ENCODE measurements at places on chromosomes 6 and 20.

GRCh38 chr20:33521461-33521860 lies 31.6 kb downstream of the CBFA2T2 start:
- no peak overlapping the region for H3K4me3 ChIP-seq
- H3K36me3 ChIP-seq, result peaks cover 3% of the 10 kb centered on the region
- H3K4me1 ChIP-seq, result peaks cover 17% of the 10 kb centered on the region
- no peaks in the 10 kb centered on the region for H3K27me3 ChIP-seq

GRCh38 chr6:72739368-72739779 lies 117.5 kb downstream of the KCNQ5 start:
- peaks cover 2% of the 10 kb centered on the region for H3K36me3 ChIP-seq
- no peaks in the 10 kb centered on the region for H3K27me3 ChIP-seq
- H3K4me3 ChIP-seq, result no peak overlapping the region
- no peak for DNase-seq
- peaks cover 28% of the 10 kb centered on the region for H3K4me1 ChIP-seq

GRCh38 chr6:133764008-133764753 lies 124.7 kb upstream of the TCF21 start:
- no peak for DNase-seq
- no peaks in the 10 kb centered on the region for H3K36me3 ChIP-seq
- no peak overlapping the region for H3K27ac ChIP-seq
- no peaks in the 10 kb centered on the region for H3K4me1 ChIP-seq

DNA sequence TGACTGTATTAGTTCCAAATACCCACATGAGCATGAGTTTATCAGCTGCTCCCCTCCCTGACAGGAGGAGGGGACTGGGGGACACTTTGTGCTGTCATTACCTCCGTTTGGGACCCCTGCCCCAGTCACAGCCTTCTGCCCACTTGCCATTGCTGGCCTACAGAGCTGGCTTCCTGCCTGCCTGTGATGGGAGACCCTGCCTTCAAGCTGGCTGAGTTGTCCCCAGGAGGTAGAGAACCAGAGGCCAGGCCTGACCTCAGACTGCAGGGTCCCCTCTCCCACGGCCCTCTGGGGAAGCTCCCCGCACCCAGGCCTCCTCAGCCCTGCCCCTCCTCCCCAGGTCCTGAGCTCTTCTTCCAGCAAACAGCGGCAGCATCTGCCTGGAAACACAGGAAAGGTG lies 105.5 kb downstream of the JPH2 start:
- no peak overlapping the region for H3K4me3 ChIP-seq
- H3K27ac ChIP-seq, result no peak overlapping the region
- H3K4me1 ChIP-seq, result peaks cover 8% of the 10 kb centered on the region
- no peaks in the 10 kb centered on the region for H3K27me3 ChIP-seq
- DNase-seq, result no peak

GRCh38 chr6:158795516-158795915 lies 23.7 kb downstream of the EZR start:
- no peak for DNase-seq
- peak overlapping the region; percentile 54 for H3K27ac ChIP-seq
- H3K27me3 ChIP-seq, result no peaks in the 10 kb centered on the region
- H3K4me3 ChIP-seq, result no peak overlapping the region
- H3K36me3 ChIP-seq, result peaks cover 29% of the 10 kb centered on the region
- H3K4me1 ChIP-seq, result peaks cover 83% of the 10 kb centered on the region

DNA sequence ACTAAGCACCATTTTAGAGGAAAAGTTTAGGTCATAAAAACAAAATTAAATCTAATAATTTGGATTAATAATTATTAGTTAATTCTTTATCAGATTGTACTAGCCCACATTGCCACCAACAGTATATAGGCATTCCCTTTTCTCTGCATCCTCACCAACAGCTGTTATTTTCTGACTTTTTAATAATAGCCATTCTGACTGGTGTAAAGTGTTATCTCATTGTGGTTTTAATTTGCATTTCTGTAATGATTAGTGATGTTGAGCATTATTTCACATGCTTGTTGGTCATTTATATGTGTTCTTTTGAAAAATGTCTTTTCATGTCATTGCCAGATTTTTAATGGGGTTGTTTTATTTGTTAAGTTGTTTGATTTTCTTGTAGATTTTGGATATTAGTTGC lies 319.1 kb upstream of the SYNCRIP start:
- no peak overlapping the region for H3K27ac ChIP-seq

DNA sequence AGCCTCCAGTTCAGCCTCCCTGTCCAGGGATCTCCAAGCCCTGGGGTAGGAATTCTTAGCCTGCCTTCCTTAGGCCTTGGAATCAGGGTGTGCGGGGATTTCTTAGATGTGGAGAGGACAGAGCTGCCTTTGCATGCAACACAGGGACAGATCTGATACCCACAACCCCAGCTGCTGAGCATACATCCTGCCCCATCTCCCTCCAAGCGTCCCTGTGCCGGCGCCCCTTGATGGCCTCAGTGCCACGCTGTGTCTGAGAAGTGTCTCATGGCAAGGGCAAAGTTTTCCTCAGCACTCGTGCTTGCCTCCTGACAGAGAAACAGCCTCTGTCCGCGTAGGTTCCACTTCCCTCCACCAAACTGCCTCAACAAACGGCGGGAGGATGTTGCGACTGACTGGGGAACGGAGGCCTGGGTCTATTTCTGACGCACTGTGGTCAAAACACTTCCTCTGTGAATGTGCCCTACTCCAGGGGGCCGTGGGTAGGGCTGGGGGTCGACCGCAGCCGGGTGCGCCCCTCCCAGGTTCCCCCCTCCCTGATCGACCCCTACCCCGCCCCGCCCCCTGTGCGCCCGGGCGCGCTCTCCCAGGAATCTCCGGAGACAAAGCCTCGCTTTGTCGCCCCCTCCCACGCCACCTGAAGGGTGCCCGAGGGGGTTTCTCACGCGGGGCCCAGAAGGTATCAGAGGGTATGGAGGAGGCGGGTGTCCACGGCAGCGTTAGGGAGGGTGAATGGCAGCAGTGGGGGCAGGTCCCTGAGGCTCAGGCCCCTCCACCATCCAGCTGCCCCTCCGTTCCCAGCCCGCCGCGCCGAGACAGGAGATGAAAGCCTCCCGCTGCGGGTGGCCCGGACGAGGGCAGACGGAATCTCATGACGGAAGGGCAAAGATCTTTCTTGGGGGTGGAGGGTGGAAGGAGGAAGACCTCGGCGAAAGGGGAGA lies 806 bp downstream of the MICAL1 start:
- H3K27ac ChIP-seq, result peak overlapping the region; percentile 90
- H3K27me3 ChIP-seq, result no peaks in the 10 kb centered on the region
- H3K36me3 ChIP-seq, result peaks cover 16% of the 10 kb centered on the region
- peaks cover 67% of the 10 kb centered on the region for H3K4me1 ChIP-seq
- H3K4me3 ChIP-seq, result peak overlapping the region; percentile 93

GRCh38 chr6:7631466-7631865 lies 41.5 kb downstream of the SNRNP48 start:
- no peaks in the 10 kb centered on the region for H3K4me1 ChIP-seq
- no peak overlapping the region for H3K4me3 ChIP-seq
- H3K36me3 ChIP-seq, result no peaks in the 10 kb centered on the region
- peaks cover 9% of the 10 kb centered on the region for H3K27me3 ChIP-seq
- DNase-seq, result no peak
- no peak overlapping the region for H3K27ac ChIP-seq

- H3K4me1 ChIP-seq, result no peaks in the 10 kb centered on the region
- no peak overlapping the region for H3K27ac ChIP-seq
- DNase-seq, result no peak
- peaks cover 1% of the 10 kb centered on the region for H3K27me3 ChIP-seq
- no peak overlapping the region for H3K4me3 ChIP-seq
These were observed 22.4 kb upstream of the CST1 start for GRCh38 chr20:23773127-23773526.

DNA sequence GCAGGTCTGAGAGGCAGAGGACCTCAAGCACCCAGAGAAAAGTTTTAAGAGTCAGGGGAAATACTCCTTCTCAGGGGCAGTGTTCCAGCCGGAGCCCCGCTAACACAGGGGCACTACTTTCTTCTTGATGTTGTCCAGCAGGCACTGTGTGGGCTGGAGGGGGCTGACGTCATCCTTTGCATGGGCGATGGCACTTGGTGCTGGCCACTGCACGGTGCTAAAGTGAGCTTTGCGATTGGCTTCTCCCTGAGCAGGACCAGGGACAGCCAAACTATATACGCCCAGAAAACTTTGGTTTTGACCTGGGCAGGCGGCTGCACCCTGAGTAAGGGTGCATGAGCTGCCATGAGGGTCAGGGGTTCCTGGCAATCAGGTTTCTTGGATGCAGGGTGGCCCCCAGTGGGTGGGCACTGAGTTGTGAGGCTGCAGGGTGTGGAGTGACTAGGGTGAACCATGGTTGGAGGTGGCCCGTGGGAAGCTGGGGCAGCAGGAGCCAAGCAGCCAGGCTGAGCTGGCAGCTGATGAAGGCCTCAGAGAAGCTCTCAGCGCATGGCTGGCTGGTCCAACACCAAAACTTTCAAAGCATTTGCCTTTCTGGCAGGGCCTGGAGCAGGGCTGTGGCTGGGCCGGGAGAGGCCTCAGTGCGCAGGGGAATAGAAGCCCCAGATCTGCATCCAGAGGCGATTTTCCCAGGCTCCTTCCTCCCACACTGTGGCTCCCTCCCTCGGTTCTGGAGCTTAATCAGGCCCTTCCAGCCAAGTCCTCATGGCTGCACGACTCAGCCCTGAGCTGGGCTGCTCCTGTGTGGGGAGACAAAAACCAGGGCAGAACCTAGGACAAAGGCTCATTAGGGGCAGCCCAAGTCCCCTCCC lies 18.3 kb downstream of the MRPS18A start:
- peaks cover 14% of the 10 kb centered on the region for H3K36me3 ChIP-seq
- no peaks in the 10 kb centered on the region for H3K27me3 ChIP-seq
- no peak overlapping the region for H3K4me3 ChIP-seq

DNA sequence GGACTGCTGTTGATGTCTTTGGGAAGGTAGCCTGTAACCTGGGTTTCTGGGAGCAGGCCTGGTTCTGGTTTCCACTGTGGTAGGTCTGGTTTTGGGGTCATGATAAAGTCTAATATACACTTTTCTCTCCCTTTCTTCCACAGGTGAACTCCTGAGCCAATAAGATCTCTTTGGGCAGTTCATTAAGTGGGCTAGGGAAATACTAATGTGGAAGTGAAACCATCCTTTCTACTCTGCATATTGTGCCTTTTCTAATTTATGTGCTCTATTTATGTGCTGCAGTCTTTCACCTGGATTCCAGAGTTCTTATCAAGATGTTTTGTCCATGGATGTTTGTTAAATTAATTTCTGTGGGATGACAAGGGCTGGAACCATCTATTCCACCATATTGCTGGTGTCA lies 165.7 kb upstream of the PTPRK start:
- H3K36me3 ChIP-seq, result no peaks in the 10 kb centered on the region
- H3K4me1 ChIP-seq, result no peaks in the 10 kb centered on the region
- H3K4me3 ChIP-seq, result no peak overlapping the region
- H3K27ac ChIP-seq, result no peak overlapping the region

GRCh38 chr6:104087765-104088164 lies 772.0 kb downstream of the HACE1 start:
- H3K4me1 ChIP-seq, result no peaks in the 10 kb centered on the region
- no peaks in the 10 kb centered on the region for H3K36me3 ChIP-seq

DNA sequence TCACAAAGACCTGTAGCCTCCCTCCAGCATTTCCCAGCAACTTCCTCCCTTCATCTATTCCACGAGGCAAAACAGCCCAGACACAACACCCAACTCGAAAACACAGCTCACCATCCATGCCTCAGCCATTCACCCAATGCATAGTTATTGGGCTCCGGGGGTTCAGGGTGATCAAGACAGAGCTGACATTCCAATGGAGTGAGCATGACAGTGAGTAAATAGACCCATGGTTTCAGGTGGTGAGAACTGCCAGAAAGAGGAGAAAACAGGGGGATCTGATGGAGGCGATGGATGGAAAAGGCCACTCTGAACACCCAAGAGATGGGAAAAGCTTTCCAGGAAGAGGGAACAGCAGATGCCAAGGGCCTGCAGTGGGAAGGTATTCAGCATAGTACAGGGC lies 5.9 kb downstream of the CASS4 start:
- no peaks in the 10 kb centered on the region for H3K27me3 ChIP-seq
- peaks cover 88% of the 10 kb centered on the region for H3K4me1 ChIP-seq
- H3K4me3 ChIP-seq, result peak overlapping the region; percentile 71
- peaks cover 14% of the 10 kb centered on the region for H3K36me3 ChIP-seq
- no peak for DNase-seq

- no peak overlapping the region for H3K4me3 ChIP-seq
- DNase-seq, result peak; percentile 21
- H3K27ac ChIP-seq, result peak overlapping the region; percentile 29
These were observed 41.1 kb upstream of the FANCE start for GRCh38 chr6:35411066-35411465.

GRCh38 chr6:145557474-145557873 lies 177.8 kb downstream of the EPM2A start:
- DNase-seq, result no peak
- H3K27ac ChIP-seq, result no peak overlapping the region
- H3K4me3 ChIP-seq, result no peak overlapping the region
- H3K27me3 ChIP-seq, result peaks cover 7% of the 10 kb centered on the region

GRCh38 chr6:73782911-73783310 lies 86.9 kb downstream of the CD109 start:
- no peak for DNase-seq
- H3K4me1 ChIP-seq, result no peaks in the 10 kb centered on the region
- H3K27ac ChIP-seq, result no peak overlapping the region
- H3K4me3 ChIP-seq, result no peak overlapping the region
- no peaks in the 10 kb centered on the region for H3K27me3 ChIP-seq
- peaks cover 2% of the 10 kb centered on the region for H3K36me3 ChIP-seq

GRCh38 chr6:31175971-31176370 lies 5.5 kb upstream of the POU5F1 start:
- H3K4me1 ChIP-seq, result peaks cover 17% of the 10 kb centered on the region
- DNase-seq, result no peak

- H3K36me3 ChIP-seq, result no peaks in the 10 kb centered on the region
- H3K4me3 ChIP-seq, result no peak overlapping the region
- H3K4me1 ChIP-seq, result no peaks in the 10 kb centered on the region
- no peak for DNase-seq
- H3K27ac ChIP-seq, result no peak overlapping the region
These were observed 36.7 kb downstream of the COL9A1 start for GRCh38 chr6:70266142-70266541.

GRCh38 chr6:152636609-152637295 lies 410 bp downstream of the SYNE1 start:
- DNase-seq, result no peak
- H3K36me3 ChIP-seq, result no peaks in the 10 kb centered on the region
- H3K27ac ChIP-seq, result no peak overlapping the region
- peaks cover 29% of the 10 kb centered on the region for H3K27me3 ChIP-seq

DNA sequence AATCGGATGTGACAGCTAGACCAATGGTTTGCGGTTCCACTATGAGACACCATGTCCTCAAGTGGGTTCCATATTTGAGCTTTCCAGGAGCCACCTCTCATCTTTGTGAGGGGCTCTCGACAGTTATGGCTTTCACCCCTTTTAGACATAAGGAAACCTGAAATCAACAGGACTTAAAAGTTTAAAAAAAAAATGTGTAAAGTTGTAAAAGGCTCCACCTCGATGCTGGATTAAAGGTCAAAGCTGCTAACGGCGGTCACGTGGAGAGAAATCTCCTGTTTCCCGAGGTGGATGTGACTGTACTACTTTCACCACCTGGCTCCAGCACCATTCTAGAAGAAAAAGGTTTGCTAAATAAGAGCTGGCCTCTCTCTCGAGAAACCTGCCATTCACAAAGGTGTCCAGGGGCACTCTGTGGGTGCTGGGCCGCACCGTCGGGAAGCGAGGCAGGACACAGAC lies 542 bp downstream of the ATP5F1E start:
- peak overlapping the region; percentile 94 for H3K27ac ChIP-seq
- DNase-seq, result peak; percentile 42
- H3K27me3 ChIP-seq, result no peaks in the 10 kb centered on the region
- peaks cover 73% of the 10 kb centered on the region for H3K4me1 ChIP-seq
- H3K36me3 ChIP-seq, result peaks cover 66% of the 10 kb centered on the region
- peak overlapping the region; percentile 94 for H3K4me3 ChIP-seq
